ENCODE measurements at places on chromosomes 7 and 10.

DNA sequence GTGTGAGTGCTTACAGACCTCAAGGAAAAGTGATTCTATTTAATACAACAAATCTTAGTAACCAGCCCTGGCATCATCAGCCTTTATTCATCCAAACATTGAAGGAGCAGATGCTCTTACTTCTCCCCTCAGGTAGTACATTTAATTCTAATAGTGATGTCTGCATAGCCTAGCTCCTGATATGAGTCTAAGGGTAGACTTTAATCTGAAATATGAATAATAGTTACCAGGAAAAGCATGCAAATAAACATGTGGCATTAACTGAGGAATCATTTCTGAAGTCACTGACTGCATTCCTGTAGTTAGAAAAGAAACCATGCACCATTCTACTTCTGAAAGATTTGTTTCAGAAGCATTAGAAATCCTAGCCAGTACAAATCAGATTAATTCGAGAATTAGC is 25.7 kb upstream of the LMBR1 start:
- DNase-seq, result no peak

GRCh38 chr10:99674762-99675161 is 15.5 kb downstream of the ENTPD7 start:
- DNase-seq, result no peak

DNA sequence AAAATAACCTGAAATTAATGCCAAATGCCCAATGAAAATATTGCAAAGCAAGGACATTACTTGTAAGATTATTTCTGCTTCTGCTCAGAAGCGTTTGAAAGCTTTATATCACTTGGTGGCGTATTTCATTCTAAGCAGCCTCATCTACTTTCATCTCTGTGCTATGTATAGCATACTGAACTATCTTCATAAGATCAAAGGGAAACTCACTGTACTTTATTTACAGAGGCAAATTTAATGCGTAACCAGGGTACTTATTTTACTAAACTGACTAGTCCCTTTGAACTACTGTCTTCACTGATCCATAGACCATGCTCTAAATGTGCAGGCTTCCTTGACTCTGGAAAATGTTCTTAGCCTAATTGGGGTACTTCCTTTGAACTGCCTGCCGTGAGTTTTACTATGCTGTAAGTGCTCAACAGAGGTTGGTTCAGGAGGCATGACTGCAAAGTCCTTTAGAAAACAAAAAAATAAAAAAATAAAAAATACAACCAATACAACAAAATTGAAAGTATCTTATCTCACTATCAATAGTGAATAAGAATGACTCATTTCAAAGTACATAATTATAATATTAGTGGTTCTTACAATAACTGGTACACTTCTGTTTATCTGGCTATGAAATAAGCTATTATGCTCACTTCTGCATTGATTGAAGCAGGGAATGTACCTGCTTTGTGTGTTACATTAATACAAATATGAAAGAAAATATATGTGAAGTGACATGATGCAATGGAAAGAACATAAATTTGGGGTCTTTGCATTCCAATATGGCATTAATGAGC is 41.0 kb upstream of the TSPAN12 start:
- DNase-seq, result no peak

GRCh38 chr7:14305233-14305866 is 315.9 kb upstream of the ETV1 start:
- no peak for DNase-seq

GRCh38 chr7:47453093-47454061 is 128.5 kb downstream of the TNS3 start:
- no peak for DNase-seq

DNA sequence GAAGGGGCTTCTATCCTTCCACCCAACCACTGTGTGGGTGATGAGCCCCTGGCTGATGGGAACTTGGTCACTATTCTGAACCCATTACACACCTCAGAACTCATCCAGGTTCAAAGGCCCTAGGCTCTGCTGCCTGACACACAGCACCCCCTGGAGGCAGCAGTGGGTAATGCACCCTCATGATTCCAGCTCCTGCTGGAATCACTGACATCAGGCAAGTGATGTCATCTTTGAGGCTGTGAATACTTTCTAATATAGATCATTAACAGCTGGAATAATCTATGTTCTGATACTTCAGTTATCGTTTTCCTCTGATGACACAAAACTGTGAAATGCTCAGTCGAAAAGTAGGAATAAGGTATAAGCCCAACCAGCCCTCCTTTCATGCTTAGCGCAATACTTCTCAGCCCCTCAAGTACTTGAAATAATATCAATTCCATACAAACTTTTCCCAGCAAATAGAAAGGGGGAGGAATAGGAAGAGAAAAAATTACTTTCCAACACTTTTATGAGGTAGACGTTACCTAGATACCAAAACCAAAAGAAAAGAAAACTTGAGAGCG is 7.5 kb upstream of the RBP3 start:
- peak; percentile 20 for DNase-seq

GRCh38 chr7:31816810-31817209 is 129.8 kb downstream of the PPP1R17 start:
- DNase-seq, result no peak

DNA sequence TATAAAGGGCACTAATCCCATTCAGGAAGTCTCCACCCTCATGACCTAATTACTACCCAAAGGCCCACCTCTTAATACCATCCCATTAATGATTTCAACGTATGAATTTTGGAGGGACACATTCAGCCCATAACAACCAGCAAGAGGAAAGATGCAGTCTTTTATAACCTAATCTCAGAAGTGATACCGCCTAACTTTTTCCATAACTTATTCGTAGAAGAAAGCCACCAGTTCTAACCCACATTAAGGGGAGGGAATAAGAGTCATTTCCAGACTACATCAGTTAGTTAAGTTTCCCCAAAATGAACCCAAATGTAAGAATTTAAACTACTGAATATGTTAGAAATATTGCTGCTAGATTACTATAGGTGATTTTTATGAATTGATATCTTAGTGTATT is 32.1 kb upstream of the LHFPL3 start:
- no peak for DNase-seq

DNA sequence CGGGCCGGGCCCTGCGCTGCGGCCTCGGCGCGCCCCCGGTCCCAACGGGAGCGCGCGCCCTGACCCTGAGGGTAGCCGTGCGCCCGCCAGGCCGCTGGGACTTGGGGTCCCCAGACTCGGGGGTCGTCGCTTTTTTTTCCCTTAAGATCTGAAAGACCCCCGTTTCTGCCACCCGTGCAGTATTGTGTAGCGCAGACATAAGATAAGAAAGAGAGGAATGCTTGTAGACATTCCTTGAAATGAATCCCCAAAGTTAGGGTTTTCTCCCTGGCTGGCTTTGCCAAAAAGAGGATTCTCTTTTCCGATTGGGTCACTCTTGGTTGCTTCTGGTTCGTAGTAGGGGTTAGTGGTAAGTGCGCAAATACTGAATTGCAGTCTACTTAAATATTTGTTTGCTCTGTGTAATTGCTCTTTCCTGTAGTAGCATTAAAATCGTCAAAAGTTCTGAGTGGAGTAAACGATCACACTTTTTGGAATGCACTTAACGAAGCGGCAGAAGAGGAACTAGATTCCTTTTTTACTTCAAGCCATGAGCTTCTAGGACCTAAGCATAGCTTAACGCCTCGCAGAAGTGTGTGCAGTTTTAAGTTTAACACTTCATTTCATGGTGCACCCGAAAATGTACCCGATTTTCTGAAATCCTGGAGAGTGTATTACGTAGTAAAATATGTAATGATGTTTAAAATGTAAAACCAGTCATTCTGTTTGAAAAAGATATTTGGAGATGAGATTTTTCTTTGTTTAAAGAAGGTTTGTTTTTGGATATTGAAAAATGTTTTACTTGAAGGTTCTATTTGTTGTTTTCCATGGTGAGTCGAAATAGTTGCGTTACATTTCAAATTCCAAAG is 1.3 kb downstream of the CUL1 start:
- DNase-seq, result no peak

- DNase-seq, result no peak
These were observed 80.1 kb upstream of the AUTS2 start for GRCh38 chr7:69517985-69518704.

GRCh38 chr10:114157912-114158311 is 16.1 kb downstream of the CCDC186 start:
- DNase-seq, result no peak

DNA sequence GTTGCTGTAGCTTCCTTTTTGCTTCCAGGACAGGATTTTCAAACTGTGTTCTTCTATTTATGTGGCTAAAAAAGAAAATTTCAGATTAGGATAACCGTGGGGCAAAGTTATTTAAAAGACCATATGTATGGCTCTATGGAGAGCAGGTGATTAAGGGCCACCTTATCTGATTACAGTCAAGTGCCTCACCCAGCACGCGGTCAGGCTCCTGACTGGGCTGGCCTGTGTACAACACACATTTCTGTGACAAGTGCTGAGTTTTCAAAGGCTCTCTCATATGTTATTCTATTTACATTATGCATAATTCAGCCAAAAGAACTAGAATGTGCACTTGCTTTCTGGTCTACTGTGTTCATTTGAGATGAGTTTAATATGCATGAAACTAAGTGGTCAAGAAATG is 547.4 kb downstream of the PHTF2 start:
- no peak for DNase-seq

DNA sequence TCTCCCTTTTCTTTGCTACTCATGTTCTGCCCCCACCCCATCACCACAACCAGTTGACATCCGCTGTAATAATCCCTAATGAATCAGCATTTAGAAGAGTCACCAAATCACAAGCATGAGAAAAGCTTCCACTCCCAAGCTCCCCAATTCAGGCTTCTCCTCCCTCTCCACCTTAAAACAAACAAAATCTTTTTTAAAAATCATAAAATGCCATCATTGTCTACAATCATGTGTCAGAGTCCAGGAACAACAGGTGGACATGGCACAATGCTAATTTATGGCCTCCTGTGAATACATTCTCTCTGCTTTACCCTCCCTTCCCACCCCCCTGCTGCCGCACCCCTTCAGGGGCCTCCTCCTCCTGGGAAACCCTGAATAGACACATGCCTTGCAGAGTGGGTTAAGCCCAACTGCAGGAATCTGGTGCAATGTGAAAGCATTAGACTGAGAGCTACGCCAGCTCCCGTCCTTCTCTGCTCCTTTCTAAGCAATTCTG is 3.7 kb downstream of the LRRC4 start:
- no peak for DNase-seq

DNA sequence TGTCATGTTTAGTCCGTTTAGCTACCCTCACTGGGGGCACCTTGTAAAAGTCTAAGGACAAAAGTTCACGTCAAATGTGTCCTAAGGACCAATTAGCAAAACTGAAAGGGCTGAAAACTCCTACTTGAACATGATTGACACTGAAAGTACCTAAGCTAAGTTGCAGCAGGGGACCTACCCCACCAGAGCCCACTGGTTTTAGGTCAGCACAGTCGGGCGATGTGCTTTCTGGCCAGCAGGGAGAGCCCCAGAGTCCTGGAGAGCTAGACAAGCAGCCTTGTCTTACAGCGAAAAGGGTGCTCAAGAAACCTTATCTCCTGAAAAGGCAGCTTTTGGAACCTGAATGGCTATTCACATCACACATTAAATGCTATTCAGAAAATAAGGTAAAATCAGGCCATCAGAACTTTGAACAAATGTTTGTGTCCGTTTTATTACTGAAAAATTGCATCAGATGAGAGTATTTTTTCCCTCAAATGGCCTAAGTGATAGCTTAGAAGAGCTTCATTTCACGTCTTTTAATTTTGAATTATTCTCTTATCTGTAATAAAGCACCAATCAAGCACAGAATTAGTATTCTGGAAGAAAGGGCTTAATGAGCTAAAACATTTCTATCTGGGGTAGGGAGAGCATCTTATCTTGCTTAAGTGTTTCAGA is 52.2 kb upstream of the MKI67 start:
- peak; percentile 16 for DNase-seq

DNA sequence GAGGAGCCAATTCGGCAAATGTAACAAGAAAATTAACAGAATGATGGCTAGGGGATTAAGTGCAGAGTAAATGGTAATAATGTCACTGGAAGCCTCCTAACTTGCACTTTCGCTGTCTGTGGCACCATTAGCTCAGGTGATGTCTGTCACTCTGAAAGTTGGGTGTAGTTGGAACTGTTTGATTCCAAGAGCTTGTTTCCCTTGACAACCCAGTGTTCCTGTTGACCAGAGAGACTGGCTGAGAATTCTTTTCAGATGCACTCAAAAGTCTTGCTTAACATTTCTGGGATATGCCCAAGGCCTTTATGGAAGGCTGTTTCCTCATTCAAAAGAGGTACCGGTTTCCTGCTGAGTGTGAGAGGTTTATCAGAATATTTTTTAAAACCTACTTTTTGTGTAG is 49.6 kb downstream of the PLPP4 start:
- no peak for DNase-seq

- DNase-seq, result no peak
These were observed 154.4 kb downstream of the GALNT17 start for GRCh38 chr7:71286336-71286735.

DNA sequence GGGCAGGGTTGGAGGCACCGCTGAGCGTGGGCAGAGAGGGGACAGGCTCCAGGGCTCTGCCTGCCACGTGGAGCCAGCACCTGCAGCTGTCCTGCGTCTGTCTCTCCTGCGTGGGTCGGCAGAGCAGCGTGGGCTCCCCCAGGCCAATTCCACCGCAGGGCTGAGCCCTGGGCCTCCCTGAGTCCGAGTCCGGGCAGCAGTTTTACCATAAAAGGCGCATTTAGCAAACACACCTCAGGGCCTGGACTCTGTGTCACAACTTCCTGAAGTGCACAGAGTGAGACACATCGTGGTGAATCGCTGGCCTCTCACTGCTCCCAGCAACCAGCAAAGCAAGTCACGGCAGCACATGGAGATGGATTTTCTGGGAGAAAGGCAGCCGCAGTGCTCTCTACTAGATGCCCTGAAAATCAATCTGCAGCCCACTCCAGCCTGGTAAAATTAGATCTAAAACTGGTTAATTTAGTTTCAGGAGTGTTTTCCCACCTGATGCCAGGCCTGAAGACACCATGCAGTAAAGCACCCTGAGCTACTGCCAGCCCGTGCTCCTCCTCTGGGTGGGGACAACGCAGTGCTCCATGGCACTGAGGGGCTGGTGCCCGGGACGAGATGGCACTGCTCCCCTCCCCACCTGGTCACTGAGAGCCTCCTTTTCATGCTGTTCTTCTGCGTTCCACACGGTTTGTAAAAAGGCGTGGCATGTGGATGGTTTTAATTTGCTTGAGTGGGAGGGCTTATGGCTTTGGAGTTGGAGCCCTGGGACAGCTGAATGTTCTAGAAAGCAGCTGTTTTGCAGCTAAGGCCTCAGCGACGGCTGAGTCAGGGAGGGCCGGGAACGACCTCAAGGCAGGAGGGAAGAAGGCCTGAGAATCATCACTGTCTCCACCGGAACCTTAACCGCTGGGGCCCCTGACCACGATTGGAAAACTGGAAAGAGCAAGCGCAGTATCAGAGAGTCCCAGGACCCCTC is 336.9 kb downstream of the ADARB2 start:
- DNase-seq, result no peak

DNA sequence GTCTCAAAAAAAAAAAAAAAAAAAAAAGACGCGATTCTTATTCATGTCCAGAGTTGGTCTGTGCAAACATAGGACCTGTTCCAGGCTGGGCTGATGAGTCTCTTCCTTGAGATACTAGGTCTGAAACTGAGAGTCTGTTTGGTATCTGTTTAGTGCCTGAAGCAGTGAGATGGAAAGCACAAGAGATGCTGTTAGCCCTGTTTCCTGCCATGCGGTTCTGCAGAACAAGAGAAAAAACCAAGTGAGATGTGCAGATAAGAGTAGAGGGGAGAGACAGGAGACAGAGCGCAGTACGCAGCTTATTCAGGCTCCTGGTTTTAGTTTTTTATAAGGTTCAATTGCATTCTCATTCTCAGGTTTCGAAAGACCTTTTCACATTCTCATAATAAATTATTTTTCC is 85.8 kb upstream of the PRKCQ start:
- DNase-seq, result no peak

- no peak for DNase-seq
These were observed 290.2 kb downstream of the DNAJB6 start for GRCh38 chr7:157627033-157627432.
